ENCODE measurements at places on chromosomes 2 and 18.

- no peak for DNase-seq
These were observed 98.0 kb downstream of the INHBB start for GRCh38 chr2:120443946-120444345.

- no peak for DNase-seq
These were observed 39.1 kb downstream of the MRPL35 start for GRCh38 chr2:86238354-86238753.

- DNase-seq: no peak
These were observed 216.7 kb downstream of the CTNNA2 start for GRCh38 chr2:79729532-79729931.

DNA sequence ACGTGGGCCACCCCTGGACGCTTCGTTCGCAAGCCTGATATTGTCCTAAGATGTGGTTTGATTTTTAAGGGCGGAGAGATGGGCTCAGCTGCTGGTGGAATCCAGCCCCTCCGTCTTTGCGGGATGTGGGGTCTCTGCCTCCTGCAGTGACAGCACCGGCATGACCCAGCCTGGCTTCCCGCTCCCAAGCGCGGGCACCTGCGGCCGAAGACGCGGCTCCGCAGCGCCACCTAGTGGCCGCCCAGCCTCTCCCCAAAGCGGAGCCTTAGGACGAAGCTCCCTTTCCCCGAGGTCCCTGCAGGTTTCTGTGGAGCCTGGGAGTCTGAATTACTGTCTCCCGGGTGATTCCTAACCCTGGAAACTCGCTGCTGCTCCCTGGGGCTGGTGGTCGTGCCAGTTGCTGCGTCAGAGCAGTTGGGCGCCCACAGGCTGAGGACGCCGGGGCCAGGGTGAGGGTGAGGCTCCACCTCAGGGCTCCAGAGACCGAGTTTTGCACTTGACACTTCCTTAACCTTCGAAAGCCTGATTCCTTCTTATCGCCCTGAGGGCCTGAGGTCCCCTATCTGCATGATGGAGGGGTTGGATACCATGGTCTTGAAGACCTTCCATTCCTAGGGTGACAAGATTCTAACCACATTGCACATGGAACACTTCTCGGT, 137.5 kb downstream of the TPO start:
- peak; percentile 43 for DNase-seq

- no peak for DNase-seq
These were observed 600.1 kb upstream of the FSHR start for GRCh38 chr2:49754381-49754780.

DNA sequence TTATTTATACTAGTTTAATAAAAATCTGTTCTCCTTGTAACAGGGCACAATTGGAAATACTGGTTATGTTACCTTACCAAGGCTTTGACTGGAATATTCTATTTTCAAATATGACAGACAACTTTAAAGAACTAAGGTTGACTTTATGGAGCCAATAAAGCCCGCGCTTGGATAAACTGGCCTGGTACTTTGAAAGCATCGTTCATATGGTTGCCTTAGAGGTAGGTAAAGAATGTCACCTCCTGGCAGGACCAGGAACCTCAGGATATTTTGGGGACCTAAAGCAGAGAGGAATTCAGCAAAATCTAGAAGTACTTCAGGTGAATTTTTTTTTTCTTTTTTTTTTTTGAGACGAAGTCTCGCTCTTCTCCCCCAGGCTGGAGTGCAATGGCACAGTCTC, 71.2 kb upstream of the CREB1 start:
- no peak for DNase-seq

DNA sequence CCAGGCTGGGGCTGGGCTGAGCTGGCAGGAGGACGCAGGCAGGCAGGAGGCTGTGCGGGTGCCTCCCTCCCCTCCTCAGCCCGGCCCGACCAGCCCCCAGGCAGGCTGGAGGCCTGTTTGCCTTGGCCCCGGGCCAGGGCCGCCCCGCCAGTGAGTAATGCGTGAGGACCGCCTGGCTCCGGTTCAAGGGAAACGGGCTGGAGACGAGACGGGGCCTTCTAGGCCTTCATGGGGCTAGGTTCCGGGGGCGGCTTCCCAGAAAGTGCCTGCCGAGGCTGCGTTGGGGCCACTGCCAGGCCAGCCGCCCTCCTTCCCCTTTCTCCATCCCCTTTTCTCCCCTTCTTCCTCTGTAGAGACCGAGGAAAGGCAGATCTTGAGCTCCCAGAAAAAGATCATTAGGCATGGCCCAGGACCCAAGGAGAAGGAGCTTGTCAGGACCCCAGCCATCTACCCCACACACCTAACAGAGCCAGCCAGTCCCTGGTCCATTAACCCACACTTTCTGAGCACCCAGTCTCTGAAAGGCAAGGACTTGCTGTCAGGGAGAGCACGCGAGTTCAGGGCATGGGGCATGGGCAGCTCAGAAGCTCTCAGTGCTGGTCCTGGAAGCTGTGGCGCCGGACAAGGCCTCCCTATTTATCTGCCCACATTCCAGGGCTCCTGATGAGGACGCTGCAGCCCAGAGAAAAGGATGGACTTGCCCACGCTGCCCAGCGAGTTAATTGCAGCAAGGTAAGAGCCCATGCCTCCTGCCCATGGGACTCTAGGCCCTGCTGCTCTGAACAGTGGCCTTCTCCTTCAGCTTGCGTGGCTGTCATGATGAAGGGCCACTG, 48.5 kb downstream of the SMAD7 start:
- DNase-seq: peak; percentile 91

- DNase-seq: peak; percentile 25
These were observed 17.6 kb downstream of the SATB2 start for GRCh38 chr2:199440118-199440517.

- no peak for DNase-seq
These were observed 248.9 kb downstream of the MYCN start for GRCh38 chr2:16189029-16189835.

GRCh38 chr18:53458944-53459580, 765.4 kb downstream of the MBD2 start:
- no peak for DNase-seq

GRCh38 chr2:8636041-8636491, 45.8 kb upstream of the ID2 start:
- DNase-seq: no peak

- DNase-seq: peak; percentile 74
These were observed 123.3 kb downstream of the CTIF start for GRCh38 chr18:48662011-48662661.

GRCh38 chr2:216741223-216741593, 45.9 kb upstream of the IGFBP5 start:
- DNase-seq: no peak

DNA sequence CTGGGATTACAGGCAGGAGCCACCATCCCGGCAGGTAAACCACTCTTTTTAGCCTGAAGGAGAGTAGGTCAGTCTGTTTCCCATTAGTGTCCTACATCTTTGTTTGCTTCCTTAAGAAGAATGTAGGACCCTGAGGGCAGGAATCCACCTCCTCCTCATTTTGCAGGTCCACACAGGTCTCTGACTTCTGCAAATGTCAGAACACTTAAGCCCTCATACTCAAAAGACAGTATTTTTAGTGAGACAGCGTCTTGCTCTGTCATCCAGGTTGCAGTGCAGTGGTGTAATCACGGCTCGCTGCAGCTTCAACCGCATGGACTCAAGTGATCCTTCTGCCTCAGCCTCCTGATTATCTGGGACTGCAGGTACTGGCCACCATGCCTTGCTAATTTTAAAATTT, 9.3 kb downstream of the PSTPIP2 start:
- DNase-seq: no peak

GRCh38 chr2:236250909-236251579, 13.2 kb downstream of the ASB18 start:
- DNase-seq: no peak

DNA sequence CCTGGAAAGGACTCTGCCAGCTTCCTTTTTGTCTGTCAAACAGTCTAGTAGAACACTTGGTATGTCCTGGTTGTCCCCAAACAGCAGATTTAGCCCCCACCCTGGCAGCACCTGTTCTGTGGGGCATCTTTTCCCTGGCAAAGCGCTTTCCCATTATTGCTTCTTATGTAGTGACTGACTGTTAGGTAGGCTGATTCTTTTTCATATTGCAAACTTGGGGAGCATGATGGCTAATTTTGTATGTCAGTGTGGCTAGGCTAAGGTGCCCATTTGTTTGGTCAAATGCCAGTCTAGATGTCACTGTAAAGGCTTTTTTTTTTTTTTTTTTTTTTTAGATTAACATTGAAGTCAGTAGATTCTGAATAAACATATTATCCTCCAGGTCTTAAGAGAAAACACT, 140.2 kb downstream of the MYCN start:
- no peak for DNase-seq

DNA sequence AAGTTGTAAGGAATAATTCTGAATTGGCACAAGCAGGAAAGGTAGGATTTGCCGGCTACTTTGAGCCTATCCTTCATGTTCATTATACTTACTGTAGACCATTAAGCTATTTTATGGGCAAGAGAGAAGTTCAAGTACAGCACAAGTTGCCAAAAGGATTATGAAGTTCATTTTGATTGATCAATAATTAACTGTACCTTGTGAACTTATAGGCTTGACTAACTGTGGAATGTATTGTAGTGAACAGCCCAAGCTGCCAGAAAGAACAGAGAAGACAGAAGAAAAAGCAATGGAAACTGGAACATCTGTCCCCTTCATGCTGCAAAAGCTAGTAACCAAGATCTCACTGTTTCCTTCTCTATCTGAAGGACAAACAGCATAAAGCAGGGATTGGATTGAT, 810.1 kb upstream of the ZEB2 start:
- no peak for DNase-seq

DNA sequence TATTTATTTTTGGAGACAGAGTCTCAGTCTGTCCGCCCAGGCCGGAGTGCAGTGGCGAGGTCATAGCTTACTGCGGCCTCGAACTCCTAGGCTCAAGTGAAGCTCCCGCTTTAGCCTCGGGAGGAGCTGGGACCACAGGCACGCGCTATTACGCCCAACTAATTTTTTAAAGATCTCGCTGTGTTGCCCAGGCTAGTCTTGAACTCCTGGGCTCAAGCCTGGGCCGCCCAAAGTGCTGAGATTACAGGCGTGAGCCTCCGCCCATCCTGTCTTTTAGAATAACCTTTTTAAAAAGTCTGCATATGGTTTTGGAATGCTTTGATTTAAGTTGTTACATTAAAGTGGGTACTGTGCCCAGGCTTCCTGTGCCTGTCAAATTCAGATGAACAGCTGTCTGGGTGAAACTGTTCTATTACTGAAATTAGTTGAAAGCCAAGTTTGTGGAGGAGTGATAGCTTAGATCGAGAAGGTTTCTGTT, 944 bp downstream of the RAB3GAP1 start:
- DNase-seq: peak; percentile 13

DNA sequence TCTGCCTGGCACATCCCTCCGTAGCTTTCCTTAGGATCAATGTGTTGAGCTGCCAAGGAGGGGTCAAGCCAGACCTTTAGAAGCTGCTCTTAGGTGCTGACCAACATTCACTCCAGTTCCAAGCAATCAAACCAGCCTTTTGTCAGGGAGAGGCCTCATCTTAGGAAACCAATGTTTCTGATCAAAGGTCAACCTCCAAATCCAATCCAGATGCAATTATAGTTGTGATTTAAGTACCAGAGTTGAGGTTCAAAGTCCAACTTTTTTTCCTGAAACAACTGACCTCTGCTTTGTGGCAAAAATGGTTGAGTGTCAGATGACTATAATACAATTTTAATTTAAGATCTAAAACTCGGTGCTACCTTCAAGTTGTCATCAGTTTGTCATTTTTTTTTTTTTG, 303.4 kb downstream of the ALK start:
- DNase-seq: no peak

GRCh38 chr18:6414723-6415417, at the start of gene L3MBTL4:
Gene L3MBTL4 (minus strand): TSS chr18:6414911. CDS start chr18:6311625, 103,286 bp downstream.
- DNase-seq: no peak

GRCh38 chr2:12716282-12717190, at the start of gene TRIB2:
Gene TRIB2 (plus strand): TSS chr2:12716936. CDS start chr2:12718308, 1,372 bp downstream.
- DNase-seq: peak; percentile 74

DNA sequence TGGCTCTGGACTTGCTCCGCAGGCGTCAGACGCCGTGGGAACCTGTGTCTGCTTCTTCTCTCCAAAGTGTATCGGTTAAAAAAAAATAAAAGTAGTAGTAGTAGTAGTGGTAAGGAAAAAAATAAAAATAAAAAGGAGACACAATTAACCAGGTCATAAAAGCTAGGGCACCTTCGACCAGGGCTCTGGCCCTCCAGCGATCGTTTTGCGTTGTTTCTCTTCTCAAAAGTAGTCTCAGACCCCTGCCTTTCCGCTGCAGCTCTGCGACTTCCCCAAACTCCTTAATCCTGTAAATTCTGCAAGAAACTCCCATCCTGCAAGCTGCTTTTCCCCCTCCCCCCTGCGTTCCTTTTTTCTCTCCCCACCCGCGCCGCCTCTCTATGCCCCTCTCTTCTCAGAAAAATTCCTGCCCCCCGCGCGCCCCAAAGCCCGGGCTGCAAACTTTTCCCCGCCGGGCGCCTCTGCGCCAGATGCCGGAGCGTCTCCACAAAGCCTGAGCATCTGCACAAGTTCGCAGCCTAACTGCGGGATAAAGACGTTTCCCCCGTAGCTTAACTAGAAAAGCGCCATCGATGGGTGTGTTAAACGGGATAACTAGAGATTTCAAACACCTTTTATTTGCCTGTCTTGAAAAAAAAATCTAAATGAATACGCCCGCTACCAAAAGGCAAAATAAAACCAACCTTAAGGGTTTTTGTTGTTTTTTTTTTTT, 1.8 kb upstream of the SALL3 start:
- DNase-seq: no peak

- no peak for DNase-seq
These were observed 108.1 kb downstream of the AQP4 start for GRCh38 chr18:26757263-26758019.

DNA sequence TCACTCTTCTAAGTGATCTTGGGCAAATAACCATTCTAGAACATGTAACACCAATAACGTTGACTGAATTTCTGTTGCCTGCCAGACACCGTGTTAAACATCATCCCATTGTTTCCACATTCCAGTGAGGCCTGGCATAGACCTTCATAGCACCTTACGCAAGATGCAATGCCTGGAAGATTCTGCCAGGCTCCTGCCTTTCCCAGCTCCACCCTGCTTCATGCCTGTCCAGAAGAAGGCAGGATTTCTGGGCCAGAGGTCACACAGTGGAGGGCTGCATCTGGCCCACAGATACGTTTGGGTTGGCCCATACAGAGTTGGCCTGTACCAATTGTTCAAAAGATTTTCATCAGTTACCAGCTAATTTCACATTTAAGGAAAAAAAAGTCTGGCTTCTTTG, 46.3 kb downstream of the EN1 start:
- no peak for DNase-seq

GRCh38 chr2:233053928-233054784, 6.0 kb upstream of the INPP5D start:
- peak; percentile 37 for DNase-seq

DNA sequence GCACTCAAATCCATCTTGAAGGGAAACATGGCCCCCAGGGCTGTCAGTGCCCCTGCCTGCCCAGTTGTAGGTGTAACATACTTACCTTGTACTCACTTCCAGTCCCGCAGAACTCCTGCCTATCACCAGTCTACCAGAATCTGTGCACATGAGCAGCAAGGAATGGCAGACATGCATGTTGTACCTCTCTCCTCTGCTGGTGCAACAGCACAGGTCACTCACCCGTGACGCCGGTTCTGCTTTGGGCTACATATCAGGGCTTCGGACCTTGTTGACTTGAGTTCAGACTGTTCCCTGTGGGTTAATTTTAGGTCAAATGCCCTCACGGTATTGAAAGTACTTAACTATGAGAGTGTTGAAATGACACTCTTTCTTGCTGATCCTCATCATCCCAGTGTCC, 215.7 kb downstream of the TPGS2 start:
- no peak for DNase-seq

GRCh38 chr18:57836557-57836956, 33.4 kb upstream of the ATP8B1 start:
- DNase-seq: no peak

GRCh38 chr2:98805412-98806171, 74.7 kb upstream of the MGAT4A start:
- peak; percentile 57 for DNase-seq

All from M059J (cell line).